ENCODE measurements at places on chromosomes 13 and 19. TPM values are rescaled to one million over a fixed set of nuclear protein-coding genes. Genes with fewer than 3 reads are reported as not detected.
A peak's percentile ranks its signal among the peaks of the same experiment; 100 is the strongest.

The PEAK3 gene
- total RNA-seq, result not detected

The FFAR2 gene
- total RNA-seq, result not detected

The RASA3 gene
- 21.9 TPM for total RNA-seq

The ZNF665 gene
- total RNA-seq, result 3.7 TPM

The ADGRE1 gene
- not detected for total RNA-seq

- H3K27me3 ChIP-seq, result no peaks in the 10 kb centered on the region
- no peaks in the 10 kb centered on the region for H3K36me3 ChIP-seq
- no peaks in the 10 kb centered on the region for H3K4me1 ChIP-seq
- no peak overlapping the region for H3K27ac ChIP-seq
- H3K4me3 ChIP-seq, result no peak overlapping the region
These were observed 97.9 kb downstream of the KL start for GRCh38 chr13:33114146-33114545.

DNA sequence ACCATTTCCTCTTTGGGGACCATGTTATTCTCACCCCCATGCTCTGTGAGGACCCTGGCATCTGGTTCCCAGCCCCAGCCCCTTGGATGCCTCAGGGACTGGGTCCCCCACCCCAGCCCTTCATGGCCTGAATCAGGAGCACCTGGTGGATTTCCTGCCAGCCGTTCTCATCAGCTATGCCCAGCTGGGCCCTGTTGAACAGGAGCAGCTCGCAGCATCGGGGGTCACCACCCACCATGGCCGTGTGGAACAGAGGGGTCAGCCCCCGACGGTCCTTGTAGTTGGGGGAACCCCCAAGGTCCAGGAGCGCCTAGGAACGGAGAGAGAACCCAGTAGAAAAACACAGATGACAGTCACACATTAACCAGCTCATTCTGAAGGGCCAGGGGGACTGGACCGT lies 7.8 kb downstream of the SHANK1 start:
- H3K27me3 ChIP-seq, result no peaks in the 10 kb centered on the region
- H3K27ac ChIP-seq, result no peak overlapping the region
- no peaks in the 10 kb centered on the region for H3K4me1 ChIP-seq
- H3K4me3 ChIP-seq, result no peak overlapping the region
- no peak for DNase-seq

- no peaks in the 10 kb centered on the region for H3K27me3 ChIP-seq
- H3K36me3 ChIP-seq, result peaks cover 6% of the 10 kb centered on the region
- H3K4me3 ChIP-seq, result no peak overlapping the region
- no peak for DNase-seq
These were observed 183.9 kb downstream of the DCLK1 start for GRCh38 chr13:35947315-35947714.

- H3K36me3 ChIP-seq, result no peaks in the 10 kb centered on the region
- H3K4me3 ChIP-seq, result no peak overlapping the region
- DNase-seq, result no peak
- peaks cover 7% of the 10 kb centered on the region for H3K4me1 ChIP-seq
- H3K27ac ChIP-seq, result no peak overlapping the region
- H3K27me3 ChIP-seq, result no peaks in the 10 kb centered on the region
These were observed 9.6 kb downstream of the USP12 start for GRCh38 chr13:27161980-27162379.

GRCh38 chr19:46953955-46954501 lies 65.6 kb upstream of the NPAS1 start:
- H3K27ac ChIP-seq, result no peak overlapping the region
- H3K4me3 ChIP-seq, result no peak overlapping the region
- H3K27me3 ChIP-seq, result no peaks in the 10 kb centered on the region
- no peaks in the 10 kb centered on the region for H3K36me3 ChIP-seq
- no peaks in the 10 kb centered on the region for H3K4me1 ChIP-seq

DNA sequence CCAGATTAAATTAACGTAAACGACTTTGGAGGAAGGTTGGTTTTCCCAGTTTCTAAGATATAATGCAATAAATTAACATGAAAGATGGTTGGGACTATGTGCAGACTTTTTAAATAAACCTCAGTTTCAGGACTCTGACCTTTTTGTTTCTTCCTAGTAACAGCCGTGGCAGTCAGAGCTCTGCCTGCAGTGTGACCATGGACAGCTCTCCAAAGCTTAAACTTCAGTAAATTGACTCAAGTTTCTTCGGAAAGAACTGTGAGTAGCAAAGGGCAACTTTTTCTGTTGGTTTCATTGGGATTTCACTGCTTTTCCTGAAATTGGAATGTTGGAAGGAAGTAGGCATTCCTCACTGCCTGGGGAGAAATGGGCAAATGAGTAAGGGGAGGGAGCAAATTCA lies 4.1 kb downstream of the USP29 start:
- no peak overlapping the region for H3K4me3 ChIP-seq
- DNase-seq, result no peak
- no peaks in the 10 kb centered on the region for H3K27me3 ChIP-seq
- H3K36me3 ChIP-seq, result no peaks in the 10 kb centered on the region
- no peak overlapping the region for H3K27ac ChIP-seq

DNA sequence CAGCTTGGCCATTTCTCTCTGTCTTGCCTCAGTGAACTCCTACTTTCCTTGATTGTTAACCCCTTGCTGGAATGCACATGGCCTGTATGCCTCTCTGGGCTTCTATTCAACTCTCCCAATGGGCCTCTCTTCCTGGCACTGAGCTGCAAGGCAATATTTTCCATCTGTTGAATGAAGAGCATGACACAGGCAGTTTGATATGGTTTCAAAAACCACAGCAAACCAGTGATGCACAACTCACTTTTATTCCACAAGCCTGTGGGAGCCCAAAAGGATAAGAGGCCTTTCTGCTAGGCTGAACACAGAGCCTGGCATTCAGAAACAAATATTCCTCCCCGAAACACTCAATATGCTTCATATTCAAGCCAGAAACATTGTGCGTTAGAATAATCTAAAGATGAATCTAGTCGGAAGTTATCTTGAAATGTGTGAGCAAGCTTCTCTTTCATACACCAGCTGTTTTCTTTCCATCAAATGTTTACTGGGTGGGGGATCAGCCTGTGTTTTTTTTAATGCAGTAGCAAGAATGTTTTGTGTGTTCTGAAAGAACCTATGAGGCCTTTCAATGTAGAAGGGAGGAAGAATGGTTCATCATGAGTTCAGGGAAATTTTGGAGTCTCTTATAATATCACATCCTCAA lies 443.1 kb upstream of the SPRY2 start:
- H3K27ac ChIP-seq, result no peak overlapping the region
- no peaks in the 10 kb centered on the region for H3K27me3 ChIP-seq
- DNase-seq, result no peak
- no peaks in the 10 kb centered on the region for H3K36me3 ChIP-seq

GRCh38 chr19:53195265-53195903 lies 2.2 kb upstream of the ZNF665 start:
- H3K27ac ChIP-seq, result no peak overlapping the region
- no peak for DNase-seq
- H3K4me3 ChIP-seq, result no peak overlapping the region
- H3K4me1 ChIP-seq, result no peaks in the 10 kb centered on the region
- H3K27me3 ChIP-seq, result peaks cover 2% of the 10 kb centered on the region
- H3K36me3 ChIP-seq, result no peaks in the 10 kb centered on the region

- no peaks in the 10 kb centered on the region for H3K4me1 ChIP-seq
- H3K4me3 ChIP-seq, result no peak overlapping the region
- DNase-seq, result no peak
- peak overlapping the region; percentile 21 for H3K27ac ChIP-seq
These were observed 20.0 kb downstream of the NOVA2 start for GRCh38 chr19:45953676-45954075.

DNA sequence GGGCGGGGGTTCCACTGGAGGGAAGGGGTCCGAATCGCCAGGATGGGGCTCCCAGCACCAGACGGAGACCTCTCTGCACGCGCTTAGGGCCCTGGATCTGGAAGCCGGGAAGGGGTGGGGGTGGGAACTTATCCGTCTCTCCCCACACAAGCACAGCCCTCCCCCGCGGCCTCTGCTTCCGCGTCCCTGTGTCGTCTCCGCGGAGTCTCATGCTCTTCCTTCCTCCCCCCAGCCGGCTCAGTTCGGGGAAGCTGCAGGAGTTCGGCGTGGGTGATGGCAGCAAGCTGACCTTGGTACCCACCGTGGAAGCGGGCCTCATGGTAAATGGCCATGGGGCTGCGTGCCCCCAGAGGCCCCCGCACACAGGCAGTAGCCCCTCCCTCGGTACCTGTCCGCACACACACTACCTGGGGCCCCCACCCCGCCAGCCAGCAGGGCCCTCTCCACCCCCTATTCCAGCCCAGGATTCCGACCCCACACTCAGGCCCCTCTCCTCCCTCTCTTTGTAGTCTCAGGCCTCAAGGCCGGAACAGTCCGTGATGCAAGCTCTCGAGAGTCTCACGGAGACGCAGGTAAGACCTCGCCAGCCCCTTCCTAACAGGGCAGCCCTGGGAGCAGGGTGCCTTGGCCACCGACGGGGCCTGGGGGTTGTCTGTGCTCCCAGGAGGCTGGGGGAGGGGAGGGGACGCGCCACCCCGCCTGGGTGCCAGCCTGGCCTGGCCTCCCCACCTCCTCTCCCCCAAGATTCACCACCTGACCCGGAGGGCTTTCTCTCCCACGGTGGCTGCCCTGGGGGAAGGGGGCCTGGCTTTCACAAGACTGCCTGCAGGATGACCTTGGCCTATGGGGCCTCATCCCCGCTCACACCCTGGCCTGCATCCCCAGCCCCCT lies 3.2 kb downstream of the MIDN start:
- peaks cover 56% of the 10 kb centered on the region for H3K36me3 ChIP-seq
- H3K4me1 ChIP-seq, result peaks cover 17% of the 10 kb centered on the region
- H3K27me3 ChIP-seq, result no peaks in the 10 kb centered on the region
- no peak for DNase-seq
- H3K27ac ChIP-seq, result peak overlapping the region; percentile 89

- no peak overlapping the region for H3K4me3 ChIP-seq
- DNase-seq, result peak; percentile 90
- no peaks in the 10 kb centered on the region for H3K27me3 ChIP-seq
- peaks cover 3% of the 10 kb centered on the region for H3K4me1 ChIP-seq
- H3K36me3 ChIP-seq, result no peaks in the 10 kb centered on the region
These were observed 22.3 kb upstream of the TFDP1 start for GRCh38 chr13:113562085-113562749.

GRCh38 chr13:108463340-108463739 lies 166.1 kb upstream of the MYO16 start:
- no peak overlapping the region for H3K4me3 ChIP-seq
- DNase-seq, result no peak
- no peaks in the 10 kb centered on the region for H3K27me3 ChIP-seq
- no peaks in the 10 kb centered on the region for H3K4me1 ChIP-seq
- no peaks in the 10 kb centered on the region for H3K36me3 ChIP-seq
- H3K27ac ChIP-seq, result no peak overlapping the region

GRCh38 chr19:3665681-3666544 lies 34.4 kb downstream of the PIP5K1C start:
- no peaks in the 10 kb centered on the region for H3K27me3 ChIP-seq
- no peak overlapping the region for H3K4me3 ChIP-seq
- no peaks in the 10 kb centered on the region for H3K4me1 ChIP-seq
- H3K36me3 ChIP-seq, result peaks cover 9% of the 10 kb centered on the region
- no peak overlapping the region for H3K27ac ChIP-seq

GRCh38 chr13:96946709-96947311 lies 47.5 kb downstream of the OXGR1 start:
- peaks cover 1% of the 10 kb centered on the region for H3K4me1 ChIP-seq
- H3K36me3 ChIP-seq, result no peaks in the 10 kb centered on the region
- no peak overlapping the region for H3K27ac ChIP-seq
- H3K4me3 ChIP-seq, result no peak overlapping the region
- no peak for DNase-seq
- no peaks in the 10 kb centered on the region for H3K27me3 ChIP-seq

DNA sequence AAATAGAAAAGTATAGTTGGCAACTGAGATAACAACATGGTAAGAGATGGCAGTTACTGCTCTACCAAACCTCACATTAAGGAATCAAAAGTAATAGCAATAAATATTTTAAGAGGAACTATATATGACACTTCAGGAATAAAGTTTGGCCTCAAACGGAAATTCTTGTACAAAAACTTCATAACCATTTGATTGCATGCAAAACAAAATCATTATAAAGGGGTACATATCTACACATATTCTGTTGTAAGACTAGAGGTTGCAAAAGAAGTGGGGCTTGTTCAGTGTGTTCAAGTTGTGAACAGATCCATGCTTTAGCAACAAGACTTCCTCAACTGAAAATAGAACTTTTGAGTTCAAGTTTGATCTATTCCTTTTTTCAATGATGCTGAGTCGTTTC lies 133.5 kb upstream of the MIR17HG start:
- no peak overlapping the region for H3K4me3 ChIP-seq
- H3K27ac ChIP-seq, result no peak overlapping the region
- no peaks in the 10 kb centered on the region for H3K27me3 ChIP-seq
- no peak for DNase-seq
- no peaks in the 10 kb centered on the region for H3K36me3 ChIP-seq
